Vagina (tissue), 2 donors: ENCODE measurements at places on chromosomes 1 and 21.

DNA sequence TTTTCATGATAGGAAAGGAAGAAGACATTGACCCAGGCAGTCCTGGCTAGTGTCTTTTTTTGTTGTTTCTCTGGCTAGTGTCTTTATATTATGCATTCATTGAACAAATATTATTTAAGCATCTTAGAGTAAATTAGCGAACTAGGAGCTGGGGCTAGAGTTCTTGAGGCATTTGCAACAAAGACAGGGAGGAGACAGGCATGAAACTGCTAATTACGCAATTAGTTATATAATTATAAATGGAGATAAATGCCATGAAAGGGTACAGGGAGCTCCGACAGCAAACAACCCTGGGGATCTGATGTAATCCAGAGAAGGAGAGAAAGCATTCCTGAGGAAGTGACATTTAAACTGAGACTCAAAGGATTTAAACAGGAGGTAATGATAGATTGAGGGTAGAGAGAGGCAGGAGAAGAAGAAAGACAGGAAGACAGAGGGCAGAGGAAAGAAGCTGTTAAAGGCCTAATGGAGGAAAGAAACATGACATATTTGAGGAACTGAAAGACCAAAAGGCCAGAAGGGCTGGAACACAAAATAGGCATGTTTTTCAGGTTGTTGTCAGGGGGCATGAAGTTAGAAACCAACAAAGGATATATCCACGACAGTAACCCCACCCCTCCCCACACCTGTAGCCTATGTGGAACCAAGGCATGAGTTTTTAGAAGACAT lies 99.5 kb upstream of the GJB5 start:
- H3K27ac ChIP-seq = no peak overlapping the region
- H3K4me1 ChIP-seq = no peaks in the 10 kb centered on the region
- no peaks in the 10 kb centered on the region for H3K27me3 ChIP-seq
- no peak for DNase-seq
- H3K36me3 ChIP-seq = no peaks in the 10 kb centered on the region

- no peaks in the 10 kb centered on the region for H3K36me3 ChIP-seq
- no peaks in the 10 kb centered on the region for H3K27me3 ChIP-seq
- H3K27ac ChIP-seq = no peak overlapping the region
- no peak for DNase-seq
These were observed 1009.9 kb downstream of the ADGRL2 start for GRCh38 chr1:82810601-82811000.

DNA sequence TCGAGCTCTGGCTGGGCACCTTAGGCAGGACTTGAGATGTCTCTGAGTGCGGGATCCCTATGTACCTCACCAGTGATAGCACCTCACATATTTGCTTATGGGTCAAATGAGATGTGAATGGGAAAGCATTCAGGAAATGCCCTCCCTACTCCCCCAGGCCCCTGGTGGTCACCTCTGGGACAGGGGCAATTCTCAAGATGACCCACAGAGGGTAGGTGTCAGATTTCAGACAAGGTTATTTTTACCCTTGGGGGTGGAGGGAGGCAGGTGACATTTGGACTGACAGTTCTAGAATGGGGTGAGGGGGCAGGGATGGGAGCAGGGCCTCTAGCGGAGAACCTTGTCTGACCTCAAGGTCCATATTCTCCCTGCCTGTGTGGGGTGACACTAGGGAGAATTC lies 27.1 kb downstream of the ACOT11 start:
- H3K27me3 ChIP-seq = no peaks in the 10 kb centered on the region
- no peak for DNase-seq
- H3K36me3 ChIP-seq = no peaks in the 10 kb centered on the region
- H3K4me3 ChIP-seq = no peak overlapping the region
- no peak overlapping the region for H3K27ac ChIP-seq
- peaks cover 24% of the 10 kb centered on the region for H3K4me1 ChIP-seq

- DNase-seq = no peak
- H3K27ac ChIP-seq = no peak overlapping the region
- H3K4me1 ChIP-seq = peaks cover 22% of the 10 kb centered on the region
These were observed 29.9 kb upstream of the SLC44A3 start for GRCh38 chr1:94790246-94790645.

DNA sequence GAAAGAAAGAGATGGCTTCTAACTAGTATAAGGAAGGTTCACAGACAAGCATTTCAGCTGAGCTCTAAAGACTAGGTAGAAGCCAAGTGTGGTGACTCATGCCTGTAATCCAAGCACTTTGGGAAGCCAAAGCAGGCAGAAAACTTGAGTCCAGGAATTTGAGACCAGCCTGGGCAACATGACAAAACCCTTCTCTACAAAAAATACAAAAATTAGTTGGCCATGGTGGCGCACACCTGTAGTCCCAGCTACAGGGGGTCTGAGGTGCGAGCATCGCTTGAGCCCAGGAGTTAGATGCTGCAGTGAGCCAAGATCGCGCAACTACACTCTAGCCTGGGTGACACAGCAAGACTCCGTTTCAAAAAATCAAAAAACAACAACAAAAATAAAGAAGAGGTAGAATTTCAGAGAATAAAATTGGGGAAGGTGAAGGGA lies 27.8 kb downstream of the FBXO42 start:
- H3K27me3 ChIP-seq = no peaks in the 10 kb centered on the region
- DNase-seq = no peak
- no peaks in the 10 kb centered on the region for H3K36me3 ChIP-seq
- peaks cover 37% of the 10 kb centered on the region for H3K4me1 ChIP-seq

GRCh38 chr1:108882837-108883236 lies 6.1 kb downstream of the GPSM2 start:
- H3K4me1 ChIP-seq = peaks cover 26% of the 10 kb centered on the region
- H3K27ac ChIP-seq = no peak overlapping the region
- H3K27me3 ChIP-seq = no peaks in the 10 kb centered on the region
- DNase-seq = no peak

GRCh38 chr1:53951697-53952096 lies 5.5 kb downstream of the LRRC42 start:
- no peaks in the 10 kb centered on the region for H3K36me3 ChIP-seq
- no peak overlapping the region for H3K4me3 ChIP-seq
- H3K27me3 ChIP-seq = no peaks in the 10 kb centered on the region
- H3K4me1 ChIP-seq = peaks cover 32% of the 10 kb centered on the region
- no peak for DNase-seq
- no peak overlapping the region for H3K27ac ChIP-seq

DNA sequence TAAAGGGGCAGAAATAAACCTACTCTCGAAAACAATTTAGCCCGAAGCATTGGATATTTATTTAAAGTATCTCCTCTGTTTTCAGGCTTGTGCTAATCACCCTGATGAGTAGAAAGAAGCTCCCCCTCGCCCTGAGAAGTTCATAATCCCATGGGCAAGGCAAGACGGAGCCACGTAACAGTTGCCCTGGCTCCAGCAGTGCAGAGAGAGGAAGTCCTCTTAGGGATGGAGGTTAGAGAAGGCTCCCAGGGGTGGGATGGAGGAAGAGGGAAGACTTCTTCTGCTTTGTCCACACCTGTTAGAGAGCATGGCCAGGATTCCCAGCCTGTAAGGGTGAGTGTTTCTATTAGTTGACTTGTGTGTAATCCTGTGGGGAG lies 3.4 kb upstream of the GPR25 start:
- peaks cover 10% of the 10 kb centered on the region for H3K27me3 ChIP-seq
- H3K27ac ChIP-seq = no peak overlapping the region
- H3K4me3 ChIP-seq = no peak overlapping the region
- DNase-seq = no peak
- peaks cover 13% of the 10 kb centered on the region for H3K4me1 ChIP-seq

GRCh38 chr1:37477198-37477931 lies 3.0 kb downstream of the ZC3H12A start:
- H3K27me3 ChIP-seq = no peaks in the 10 kb centered on the region
- H3K27ac ChIP-seq = peak overlapping the region; percentile 98
- H3K4me1 ChIP-seq = peaks cover 75% of the 10 kb centered on the region
- no peak for DNase-seq
- H3K36me3 ChIP-seq = peaks cover 3% of the 10 kb centered on the region

GRCh38 chr1:108117945-108118902 lies 81.9 kb downstream of the SLC25A24 start:
- H3K27me3 ChIP-seq = no peaks in the 10 kb centered on the region
- H3K27ac ChIP-seq = no peak overlapping the region
- H3K36me3 ChIP-seq = no peaks in the 10 kb centered on the region
- H3K4me1 ChIP-seq = peaks cover 3% of the 10 kb centered on the region
- H3K4me3 ChIP-seq = no peak overlapping the region

DNA sequence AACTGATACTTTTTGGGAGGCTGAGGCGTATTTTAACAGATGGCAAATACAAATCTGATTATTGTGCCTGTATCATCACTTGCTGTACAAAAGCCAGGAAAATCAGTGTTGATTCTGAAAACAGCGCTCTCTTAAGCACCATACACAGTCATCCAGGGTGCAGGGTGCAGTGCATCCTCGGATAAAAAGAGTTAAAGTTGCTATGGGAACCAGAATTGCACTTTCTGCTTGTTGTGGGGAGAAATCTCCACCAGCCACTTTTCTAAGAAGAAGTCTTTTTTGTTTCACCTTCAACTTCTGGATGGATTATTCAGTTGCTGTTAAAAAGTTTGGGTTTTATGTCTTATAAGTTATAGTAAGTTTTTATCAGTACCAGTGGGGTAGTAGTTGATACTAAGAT lies 3.8 kb downstream of the LAMC1 start:
- H3K27me3 ChIP-seq = no peaks in the 10 kb centered on the region
- H3K36me3 ChIP-seq = no peaks in the 10 kb centered on the region
- H3K4me1 ChIP-seq = peaks cover 58% of the 10 kb centered on the region
- DNase-seq = no peak
- peak overlapping the region; percentile 100 for H3K27ac ChIP-seq

DNA sequence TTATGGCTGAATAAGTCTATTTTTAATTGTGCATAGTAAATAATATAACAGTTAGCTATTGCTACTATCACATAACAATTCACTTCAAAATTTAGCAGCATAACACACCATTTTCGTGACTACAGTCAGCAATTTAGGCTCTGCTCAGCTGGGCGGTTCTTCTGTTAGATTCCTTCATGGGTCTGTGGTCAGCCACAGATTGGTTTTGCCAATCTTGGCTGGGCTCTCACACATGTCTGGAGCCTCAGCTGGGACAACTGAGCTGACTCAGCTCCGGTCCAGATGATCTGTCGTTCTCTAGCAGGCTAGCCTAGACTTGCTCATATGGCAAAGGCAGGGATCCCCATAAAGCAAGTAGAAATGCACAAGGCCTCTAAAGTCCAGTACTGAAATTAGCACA lies 15.1 kb upstream of the CDC42BPA start:
- no peaks in the 10 kb centered on the region for H3K4me1 ChIP-seq
- DNase-seq = no peak
- H3K27ac ChIP-seq = no peak overlapping the region
- no peaks in the 10 kb centered on the region for H3K36me3 ChIP-seq

- H3K36me3 ChIP-seq = no peaks in the 10 kb centered on the region
- no peak overlapping the region for H3K27ac ChIP-seq
- no peak overlapping the region for H3K4me3 ChIP-seq
- DNase-seq = no peak
- no peaks in the 10 kb centered on the region for H3K27me3 ChIP-seq
These were observed 142.6 kb upstream of the CXADR start for GRCh38 chr21:17370263-17370662.

GRCh38 chr1:212816567-212817278 lies 25.0 kb downstream of the TATDN3 start:
- H3K4me3 ChIP-seq = no peak overlapping the region
- DNase-seq = no peak

- no peaks in the 10 kb centered on the region for H3K27me3 ChIP-seq
- H3K27ac ChIP-seq = no peak overlapping the region
- no peaks in the 10 kb centered on the region for H3K36me3 ChIP-seq
These were observed 68.8 kb upstream of the RGS1 start for GRCh38 chr1:192506741-192507155.

- no peak for DNase-seq
- no peaks in the 10 kb centered on the region for H3K36me3 ChIP-seq
- H3K27me3 ChIP-seq = no peaks in the 10 kb centered on the region
These were observed 91.5 kb downstream of the TIAM1 start for GRCh38 chr21:31252611-31253010.

GRCh38 chr21:44503901-44504399 lies 36.0 kb downstream of the KRTAP10-1 start:
- no peaks in the 10 kb centered on the region for H3K27me3 ChIP-seq
- no peak for DNase-seq
- no peak overlapping the region for H3K4me3 ChIP-seq
- no peak overlapping the region for H3K27ac ChIP-seq
- H3K4me1 ChIP-seq = no peaks in the 10 kb centered on the region
- H3K36me3 ChIP-seq = no peaks in the 10 kb centered on the region

DNA sequence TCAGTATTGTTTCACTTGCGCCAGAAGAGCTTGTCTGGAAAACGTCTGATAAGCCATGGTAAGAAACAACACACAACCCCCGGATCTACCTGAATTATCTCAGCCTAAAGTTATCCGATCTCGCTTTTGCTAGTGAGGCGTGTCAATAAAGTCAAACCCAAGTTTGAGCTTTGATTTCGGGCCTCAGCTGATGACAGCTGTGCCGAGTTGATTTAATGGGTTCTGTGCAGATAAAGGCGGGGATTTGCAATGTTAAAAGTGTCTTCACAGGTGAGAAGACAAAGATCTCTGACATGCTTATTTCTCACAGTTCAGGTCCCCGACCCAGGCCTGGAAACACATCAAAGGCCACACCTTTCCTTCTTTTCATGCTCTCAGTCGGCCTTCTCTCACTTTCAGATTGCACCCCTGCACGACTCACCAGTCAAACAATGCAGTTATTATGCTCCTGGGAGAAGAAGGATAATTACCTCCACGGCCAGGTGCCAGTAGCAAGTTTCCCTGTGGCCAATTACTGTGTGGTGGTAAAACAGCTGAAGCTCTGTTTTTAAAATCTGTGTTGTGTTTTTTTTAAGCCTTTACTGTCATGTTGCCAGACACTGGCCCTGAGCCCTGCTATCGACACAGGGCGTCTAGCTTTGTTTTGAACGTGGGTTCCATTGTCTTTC lies 245.3 kb upstream of the RUNX1 start:
- H3K27me3 ChIP-seq = no peaks in the 10 kb centered on the region
- no peaks in the 10 kb centered on the region for H3K36me3 ChIP-seq
- no peaks in the 10 kb centered on the region for H3K4me1 ChIP-seq
- no peak overlapping the region for H3K27ac ChIP-seq
